ENCODE measurements at places on chromosomes 13 and 19.
A peak's percentile ranks its signal among the peaks of the same experiment; 100 is the strongest.

DNA sequence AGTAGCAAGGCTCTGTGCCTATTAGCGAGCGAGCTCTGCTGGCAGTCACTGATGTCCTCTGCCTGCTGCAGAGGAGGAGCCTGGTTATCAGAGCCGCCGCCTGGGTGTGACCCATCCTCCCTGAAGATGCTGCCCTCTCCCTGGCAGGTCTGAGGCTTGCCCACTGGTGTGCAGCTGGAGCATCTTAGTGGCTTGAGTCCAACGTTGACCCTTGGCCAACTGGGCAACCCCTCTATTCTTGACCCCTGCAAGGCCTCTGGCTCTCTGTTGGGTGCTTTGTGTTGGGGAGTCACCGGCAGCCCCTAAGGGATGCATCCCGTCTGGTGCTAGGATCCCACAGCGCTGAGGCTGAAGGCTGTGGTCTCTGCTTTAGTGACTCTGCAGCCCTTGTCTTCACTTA, 277.9 kb upstream of the SOX1 start:
- DNase-seq = no peak

- DNase-seq = no peak
These were observed 248.7 kb downstream of the KLF5 start for GRCh38 chr13:73307481-73307880.

- no peak for DNase-seq
These were observed 21.5 kb downstream of the URI1 start for GRCh38 chr19:29963576-29963975.

- peak; percentile 81 for DNase-seq
These were observed 2.7 kb upstream of the CCDC97 start for GRCh38 chr19:41307090-41307875.

GRCh38 chr19:18999896-19000620, 33.3 kb downstream of the SUGP2 start:
- DNase-seq = no peak

DNA sequence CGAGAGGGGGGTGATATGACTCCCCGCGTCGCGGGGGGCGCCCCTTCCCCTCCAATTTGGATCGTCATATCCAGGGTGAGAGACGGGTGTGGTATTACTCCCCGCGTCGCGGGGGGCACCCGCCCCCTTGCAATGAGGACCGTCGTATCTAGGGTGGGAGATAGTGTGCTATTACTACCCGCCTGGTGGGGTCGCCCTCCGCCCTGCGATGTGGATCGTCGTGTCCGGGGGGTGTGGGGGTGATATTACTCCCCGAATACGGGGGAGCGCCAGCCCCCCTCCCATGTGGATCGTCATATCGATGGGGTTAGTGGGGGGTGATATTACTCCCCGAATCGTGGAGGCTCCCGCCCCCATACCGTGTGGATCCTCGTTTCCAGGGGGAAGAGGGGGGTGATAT, 29.2 kb upstream of the RGCC start:
- DNase-seq = no peak

- DNase-seq = no peak
These were observed 830.2 kb upstream of the KLHL1 start for GRCh38 chr13:70938462-70938861.

GRCh38 chr13:98959786-98960605, 17.9 kb downstream of the DOCK9 start:
- DNase-seq = no peak

DNA sequence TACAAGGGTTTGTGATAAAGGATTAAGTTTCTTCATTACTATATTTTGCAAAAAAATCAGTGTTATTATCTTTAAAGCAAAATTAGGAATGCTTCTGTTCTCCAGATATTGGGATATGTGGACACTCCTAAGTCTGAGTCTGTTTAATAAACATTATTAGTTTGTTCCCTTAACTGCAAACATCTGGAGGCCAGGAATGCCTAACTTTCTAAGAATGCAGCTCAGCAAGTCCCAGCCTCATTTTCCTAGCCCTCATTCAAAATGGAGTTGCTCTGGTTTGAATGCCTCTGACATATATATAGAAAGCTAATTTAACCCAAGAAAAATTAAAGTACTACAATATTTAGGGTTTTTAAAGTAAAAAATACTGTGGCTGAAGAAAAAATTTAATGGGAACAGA, 33.6 kb upstream of the EDNRB start:
- no peak for DNase-seq

DNA sequence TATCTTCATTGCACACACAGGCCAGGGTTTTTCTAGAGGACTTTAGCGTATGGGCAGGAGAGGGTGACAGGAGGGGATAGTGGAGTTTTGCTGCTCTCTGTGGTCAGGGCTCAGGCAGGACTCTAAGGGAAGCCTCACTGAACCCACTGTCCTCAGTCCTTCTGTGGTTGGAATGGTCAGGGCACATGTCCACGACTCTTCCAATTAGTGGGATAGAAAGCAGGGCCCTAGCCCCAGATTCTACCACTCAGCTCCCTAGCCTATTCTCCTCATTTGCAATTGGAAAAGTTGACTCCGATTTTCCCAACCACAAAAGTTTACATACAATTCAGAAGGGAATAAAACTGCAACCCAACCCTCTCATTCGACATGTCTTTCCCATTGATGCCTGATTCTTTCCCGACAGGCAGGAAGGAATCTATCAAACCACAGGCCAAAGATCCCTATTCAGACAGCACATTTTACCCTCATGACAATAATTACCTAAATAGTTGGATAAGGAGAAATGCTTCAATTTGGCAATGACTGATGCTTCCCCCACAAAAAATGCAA, 38.2 kb downstream of the TGDS start:
- no peak for DNase-seq

DNA sequence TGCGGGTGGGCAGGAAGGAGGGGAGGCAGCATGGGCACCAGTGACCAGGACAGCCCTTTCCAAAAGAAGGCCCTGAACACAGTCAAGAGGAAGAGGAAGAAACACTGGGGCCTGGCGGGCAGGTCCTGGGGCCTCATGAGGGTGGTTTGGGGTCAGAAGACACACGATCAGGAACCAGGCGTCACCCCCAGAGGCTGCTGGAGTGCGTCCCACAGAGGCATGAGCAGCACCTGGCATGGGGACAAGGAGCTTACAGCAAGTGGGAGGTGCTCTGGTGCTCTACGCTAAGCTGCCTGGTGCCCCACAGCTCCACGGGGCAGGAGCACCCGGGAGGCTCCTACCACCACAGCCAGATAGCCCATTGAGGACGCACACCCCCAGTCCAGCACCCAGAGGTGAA, 20.0 kb downstream of the ELL start:
- no peak for DNase-seq

DNA sequence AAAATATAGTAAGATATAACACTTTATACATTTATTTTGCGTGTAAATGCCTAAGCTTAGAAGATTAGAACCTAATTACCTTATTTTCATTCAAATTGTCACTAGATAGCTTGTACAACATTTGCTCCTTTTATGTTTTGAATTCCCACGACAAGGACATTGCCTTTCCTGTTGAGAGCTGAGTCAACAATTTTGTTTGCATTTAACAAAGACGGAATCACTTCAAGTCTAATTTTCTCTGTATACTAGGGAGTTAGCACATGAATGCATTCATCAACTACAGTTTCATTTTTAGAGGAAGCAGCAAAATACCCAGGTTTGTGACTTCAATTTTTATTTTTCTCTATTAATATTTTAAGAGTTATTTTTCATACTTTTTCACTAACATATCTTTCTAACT, 48.7 kb upstream of the PCCA start:
- no peak for DNase-seq

- no peak for DNase-seq
These were observed 7.2 kb downstream of the GAS6 start for GRCh38 chr13:113856716-113857065.

DNA sequence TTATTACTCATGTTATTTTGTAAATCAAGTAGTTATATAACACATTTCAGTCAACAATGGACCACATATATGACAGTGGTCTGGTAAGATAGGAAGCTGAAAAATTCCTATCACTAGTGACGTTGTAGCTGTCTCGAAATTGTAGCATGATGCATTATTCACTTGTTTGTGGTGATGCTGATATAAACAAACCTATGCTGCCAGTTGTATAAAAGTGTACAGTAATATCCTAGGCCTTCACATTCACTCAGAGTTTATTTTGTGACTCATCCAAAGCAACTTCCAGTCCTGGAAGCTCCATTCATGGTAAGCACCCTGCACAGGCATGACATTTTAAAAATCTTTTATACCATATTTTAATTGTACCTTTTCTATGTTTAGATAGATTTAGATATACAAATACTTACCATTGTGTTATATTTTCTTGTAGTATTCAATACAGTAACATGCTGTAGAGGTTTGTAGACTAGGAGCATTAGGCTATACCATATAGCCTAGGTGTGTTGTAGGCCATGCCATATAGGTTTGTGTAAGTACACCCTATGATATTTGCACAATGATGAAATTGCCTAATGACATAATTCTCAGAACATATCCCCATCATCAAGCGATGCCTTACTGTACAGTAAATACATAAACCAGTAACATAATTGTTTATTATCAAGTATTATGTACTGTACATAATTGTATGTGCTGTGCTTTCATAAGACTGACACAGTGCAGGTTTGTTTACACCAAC, 49.3 kb downstream of the IFT88 start:
- DNase-seq = no peak

DNA sequence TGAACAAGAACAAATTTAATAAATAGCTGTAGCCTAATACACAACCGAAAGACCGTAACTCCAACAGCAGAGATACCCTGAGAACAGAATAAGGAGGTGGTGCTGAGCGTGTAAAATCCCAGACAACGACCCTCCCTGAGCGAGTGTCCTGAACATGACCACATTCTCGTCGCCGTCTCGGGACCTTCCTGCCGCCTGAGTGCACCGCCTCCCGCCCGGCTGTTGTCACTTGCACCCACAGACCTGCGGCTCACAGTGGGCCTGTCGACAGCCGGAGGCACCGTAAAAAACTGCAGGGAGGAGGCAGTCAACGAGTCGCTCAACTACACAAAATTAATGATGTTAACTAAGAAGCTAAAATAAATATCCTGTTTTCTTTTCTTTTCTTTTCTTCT, 35.8 kb upstream of the GRTP1 start:
- no peak for DNase-seq

GRCh38 chr13:85303630-85304029, 495.6 kb downstream of the SLITRK6 start:
- no peak for DNase-seq

GRCh38 chr19:944171-944567, 18.3 kb downstream of the ARID3A start:
- peak; percentile 48 for DNase-seq

DNA sequence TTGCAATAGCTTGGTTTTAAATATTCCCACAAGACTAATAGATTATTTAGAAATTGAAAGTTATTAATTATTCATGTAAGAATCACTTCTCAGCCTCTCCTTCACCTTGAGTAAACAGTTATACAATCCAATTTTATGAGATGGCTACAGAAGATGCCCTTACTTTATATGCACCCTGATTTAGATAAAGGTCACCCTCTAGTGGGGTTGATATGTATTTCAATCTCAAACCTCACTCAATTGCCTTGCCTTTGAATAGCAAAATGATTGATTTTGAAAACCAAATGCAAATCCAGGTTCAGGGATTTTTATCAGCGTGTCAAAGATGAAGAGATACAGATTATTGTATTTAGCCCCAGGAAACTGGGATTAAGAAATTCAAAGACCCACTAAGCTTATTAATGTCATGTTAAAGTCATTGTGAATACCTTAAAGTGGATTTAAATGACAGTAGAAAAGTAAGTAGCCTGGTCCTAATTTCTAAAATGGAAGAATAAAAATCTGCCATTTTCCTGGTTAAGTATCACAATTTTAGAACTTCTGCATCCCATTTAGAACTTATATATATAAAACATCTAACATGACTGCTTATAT, 305.1 kb downstream of the ITGBL1 start:
- DNase-seq = no peak
